ENCODE measurements at places on chromosomes 2 and 18. TPM values are rescaled to one million over a fixed set of nuclear protein-coding genes. Genes with fewer than 3 reads are reported as not detected.

SLC23A3 gene
- total RNA-seq, result 0.58 TPM

ABCA12 gene
- total RNA-seq, result 0.03 TPM

TNFAIP6 gene
- 2.9 TPM for total RNA-seq

ARHGAP25 gene
- 5.3 TPM for total RNA-seq

FARSB gene
- total RNA-seq, result 19.3 TPM

DNA sequence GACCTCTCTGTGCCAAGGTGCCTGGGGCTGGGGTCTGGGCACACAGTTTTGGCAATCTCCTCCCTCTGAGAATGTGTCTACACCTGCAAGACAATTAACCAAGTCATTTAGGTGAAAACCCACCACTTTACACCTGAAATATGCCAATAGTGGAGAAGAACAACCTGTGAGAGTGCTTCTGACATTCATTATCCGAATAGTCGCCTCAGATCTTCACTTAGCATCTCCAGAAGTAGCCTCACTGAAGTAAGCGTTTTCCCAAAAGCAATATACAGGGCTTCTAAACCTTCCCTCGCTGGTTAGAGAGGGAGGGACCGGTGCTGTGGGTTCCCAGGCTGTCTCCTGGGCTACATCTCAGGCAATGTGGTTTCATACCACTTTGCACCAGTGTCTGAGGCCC is 173.5 kb downstream of the DDX1 start:
- DNase-seq, result no peak

- DNase-seq, result no peak
Observed at GRCh38 chr2:170942615-170943014, 13.6 kb downstream of the GORASP2 start.

- no peak for DNase-seq
Observed at GRCh38 chr2:128562471-128563347, 244.0 kb upstream of the HS6ST1 start.

DNA sequence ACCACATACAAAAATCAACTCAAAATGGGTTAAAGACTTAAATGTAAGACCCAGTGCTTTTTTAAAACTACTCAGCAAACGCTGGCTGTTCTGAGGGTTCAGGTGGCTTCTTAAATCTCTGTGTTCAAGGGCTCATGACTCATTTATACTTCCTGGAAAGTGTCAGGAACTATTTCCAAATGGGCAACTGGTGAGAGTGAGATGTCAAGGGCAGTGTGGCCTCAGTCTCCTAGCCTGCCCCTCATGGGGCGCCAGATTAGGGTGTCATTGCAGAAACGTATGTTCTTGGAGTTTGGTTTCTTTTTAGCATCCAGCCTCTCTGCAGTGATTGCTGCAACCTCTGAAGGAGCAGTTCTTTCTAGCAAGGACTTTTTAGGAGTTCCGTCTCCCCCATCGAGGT is 485.4 kb downstream of the TNS1 start:
- DNase-seq, result no peak

- no peak for DNase-seq
Observed at GRCh38 chr18:31648966-31649429, 35.4 kb downstream of the B4GALT6 start.

DNA sequence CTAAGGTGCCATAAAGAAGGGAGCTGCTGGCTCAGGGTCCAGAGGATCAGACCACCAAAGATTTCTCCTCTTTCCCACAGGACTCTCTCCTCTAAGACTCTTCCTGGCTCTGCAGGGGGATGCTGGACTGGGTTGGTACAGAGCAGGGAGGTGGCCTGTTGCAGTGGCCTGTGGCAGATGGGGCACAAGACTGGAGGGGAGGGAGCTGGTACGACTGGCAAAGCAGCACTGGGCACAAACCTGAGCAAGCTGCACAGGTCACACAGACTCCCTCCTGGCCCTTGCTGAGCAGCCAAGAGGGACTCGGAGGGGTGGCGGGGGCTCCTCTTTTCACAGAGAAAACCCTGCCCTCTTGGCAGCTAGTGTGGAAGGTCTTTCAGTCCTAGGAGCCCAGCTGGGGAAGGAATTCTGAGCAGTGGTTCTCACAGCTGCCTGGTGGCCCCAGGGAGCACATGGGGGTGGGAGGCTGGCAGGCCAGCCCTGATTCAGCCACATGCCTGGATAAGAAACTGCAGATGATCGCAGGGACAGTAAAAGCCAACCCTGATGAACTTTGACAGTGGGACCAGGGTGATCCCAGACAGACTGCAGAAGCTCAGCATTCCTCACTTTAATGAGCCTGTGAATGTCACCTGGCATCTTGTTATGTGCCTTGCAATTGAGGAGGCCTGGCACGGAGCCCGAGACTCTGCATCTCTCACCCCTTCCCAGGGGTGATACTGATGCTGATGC is 32.5 kb upstream of the ACAA2 start:
- DNase-seq, result no peak

GRCh38 chr2:60446413-60447267 is 106.8 kb downstream of the BCL11A start:
- DNase-seq, result no peak
